ENCODE measurements at places on chromosomes 11 and 22.

- DNase-seq: no peak
These were observed 41.2 kb upstream of the ALX4 start for GRCh38 chr11:44351006-44351660.

DNA sequence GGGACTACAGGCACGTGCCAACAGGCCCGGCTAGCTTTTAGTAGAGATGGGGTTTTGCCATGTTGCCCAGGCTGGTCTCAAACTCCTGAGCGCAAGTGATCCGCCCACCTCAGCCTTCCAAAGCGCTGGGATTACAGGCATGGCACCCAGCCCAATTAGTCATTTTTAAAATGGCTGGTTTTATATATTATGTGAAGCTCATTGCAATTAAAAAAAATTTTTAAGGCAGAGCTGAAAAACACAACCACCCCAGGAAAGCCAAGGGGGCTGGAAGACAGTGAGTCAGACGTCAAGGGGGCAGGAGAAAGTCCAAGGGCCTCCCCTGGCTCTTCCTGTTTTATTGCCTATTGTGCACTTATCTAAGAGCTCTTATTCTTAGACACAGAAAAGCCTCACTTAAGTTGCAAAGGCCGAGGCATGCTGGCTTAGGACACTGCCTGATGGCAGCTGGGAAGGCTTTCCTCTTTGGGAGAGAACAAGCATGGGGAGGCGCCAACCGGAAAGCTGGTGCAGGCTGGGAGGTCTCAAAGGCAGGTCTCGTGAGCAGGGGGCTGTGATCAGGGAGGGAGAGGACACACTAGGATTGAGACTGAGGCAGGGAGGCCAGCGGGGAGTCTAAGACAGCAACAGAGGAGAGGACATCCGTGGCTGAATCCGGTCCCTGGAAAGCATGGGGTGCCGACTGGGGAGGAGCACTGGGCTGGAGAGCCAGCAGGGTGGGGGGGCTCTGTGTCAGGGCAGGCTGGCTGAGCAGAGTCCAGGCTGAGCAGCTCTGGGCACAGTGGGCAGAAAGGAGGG is 11.1 kb upstream of the OSM start:
- DNase-seq: no peak

DNA sequence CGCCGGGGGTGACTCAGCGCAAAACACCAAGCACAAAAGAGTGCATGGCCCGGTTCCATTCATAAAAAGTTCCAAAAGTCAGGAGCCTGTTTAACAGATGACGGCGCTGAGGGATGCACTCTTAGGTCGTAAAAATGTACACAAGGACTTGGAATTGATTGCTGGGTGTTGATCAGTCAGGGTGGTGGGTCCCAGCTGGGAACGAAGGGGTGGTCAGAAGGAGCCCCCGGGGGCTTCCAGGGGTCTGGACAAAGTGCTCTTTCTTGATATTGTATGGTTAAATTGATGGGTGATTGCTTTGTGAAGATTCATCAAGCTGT is 20.7 kb downstream of the IFITM10 start:
- DNase-seq: no peak

DNA sequence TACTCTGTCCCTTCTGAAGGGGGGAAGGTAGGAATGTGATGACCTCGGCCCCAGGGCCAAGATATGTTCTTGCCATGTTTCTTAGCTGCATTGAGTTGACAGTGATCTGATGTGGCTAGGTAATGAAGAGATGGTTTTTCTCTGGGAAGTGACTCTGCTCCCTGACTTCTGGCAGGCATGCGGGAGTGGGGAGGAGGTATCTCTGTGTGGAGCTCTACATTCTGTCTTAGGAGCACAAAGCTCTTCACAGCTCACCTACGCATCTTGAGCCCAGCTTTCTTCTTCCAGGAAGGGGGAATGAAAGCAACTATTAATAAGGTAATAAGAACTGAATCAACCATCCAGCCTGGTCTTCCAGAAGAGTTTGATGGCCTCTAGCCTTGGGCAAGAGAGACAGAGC is 241.0 kb downstream of the ST3GAL4 start:
- DNase-seq: no peak

DNA sequence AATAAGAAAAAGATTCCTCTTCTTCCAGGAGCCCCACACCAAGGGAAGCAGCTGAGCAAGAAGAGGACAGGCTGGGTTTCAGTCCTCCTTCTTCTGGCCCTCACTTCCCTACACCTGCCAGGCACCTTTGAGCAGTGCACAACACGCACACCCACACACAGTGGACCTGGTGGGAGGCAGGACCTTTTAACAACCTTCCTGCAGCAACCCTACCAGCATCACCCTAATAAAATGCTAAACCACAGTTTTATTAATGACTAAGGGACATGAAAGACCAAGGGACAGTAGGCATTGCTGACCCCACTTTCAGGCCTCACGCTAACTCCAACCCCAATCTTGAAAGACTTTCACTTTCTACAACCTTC is 12.2 kb downstream of the ARAP1 start:
- DNase-seq: no peak

- DNase-seq: no peak
These were observed 7.5 kb upstream of the SOX10 start for GRCh38 chr22:37991731-37992442.

DNA sequence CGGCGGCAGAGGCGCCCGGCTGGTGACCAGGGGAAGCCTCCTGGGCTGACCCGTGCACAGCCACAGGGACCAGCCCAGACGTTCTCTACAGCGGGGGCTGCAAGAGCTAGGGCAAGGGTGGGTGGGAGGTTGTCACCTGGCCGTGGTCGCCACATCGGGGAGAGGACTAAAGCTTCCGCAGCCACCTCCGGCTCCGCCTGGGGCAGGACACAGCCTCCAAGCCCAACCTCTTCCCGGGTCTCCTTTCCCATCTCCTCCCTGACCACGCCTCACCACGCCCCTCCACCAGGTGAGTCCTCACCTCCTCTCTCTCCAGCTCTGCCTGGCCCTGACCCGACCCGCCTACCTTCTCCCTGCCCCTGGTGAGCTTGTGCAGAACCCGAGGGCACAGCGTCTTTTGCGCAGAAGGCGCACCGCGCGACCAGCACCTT is 75.9 kb upstream of the LMO1 start:
- no peak for DNase-seq

GRCh38 chr11:111329306-111330204 is 31.2 kb downstream of the POU2AF3 start:
- DNase-seq: no peak

All from cortex of kidney (tissue), 1 donor.